Hematopoietic multipotent progenitor cell treated with erythropoietin and hydrocortisone succinate and interleukin-3 and kit ligand, for 6 days (in vitro differentiated cells): ENCODE measurements at places on chromosomes 5 and 9.

DNA sequence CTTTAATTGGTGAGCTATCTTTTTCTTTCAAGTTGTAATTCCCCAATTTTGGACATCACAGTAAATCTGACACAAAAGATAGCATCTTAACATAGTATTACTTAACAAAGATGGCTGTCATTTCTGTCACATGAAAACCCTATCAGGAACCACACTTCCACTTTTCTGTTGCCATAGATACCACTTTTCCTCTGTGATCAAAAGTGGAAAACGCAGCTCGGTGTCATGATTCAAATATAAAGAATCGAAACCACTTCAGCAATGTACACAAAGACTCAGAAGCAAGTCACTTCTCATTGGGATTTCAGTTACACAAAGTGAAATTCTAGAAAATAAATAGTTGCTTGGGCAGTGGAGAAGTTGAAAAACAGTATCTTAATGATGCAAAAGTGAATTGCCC lies 524.9 kb upstream of the ITGA1 start:
- DNase-seq: no peak

DNA sequence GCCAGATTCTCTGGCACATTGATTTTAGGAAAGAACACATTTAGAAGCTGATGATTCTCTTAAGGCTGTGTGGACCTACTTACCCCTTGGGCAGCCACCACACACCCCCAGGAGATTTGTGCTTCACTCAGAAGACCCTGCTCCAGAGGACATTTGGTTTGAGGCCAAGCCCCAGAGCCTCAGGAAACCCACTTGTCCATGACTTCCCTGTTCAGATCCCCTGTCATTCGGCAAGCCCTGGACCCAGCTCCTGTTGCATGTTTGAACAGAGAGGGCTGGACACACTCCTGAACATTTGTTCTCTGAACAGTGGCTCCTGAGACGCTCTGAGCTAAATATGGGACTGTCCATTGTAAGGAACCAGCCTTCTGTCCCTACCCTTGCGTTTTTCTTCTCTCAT lies 82.1 kb downstream of the AMBP start:
- DNase-seq: no peak

DNA sequence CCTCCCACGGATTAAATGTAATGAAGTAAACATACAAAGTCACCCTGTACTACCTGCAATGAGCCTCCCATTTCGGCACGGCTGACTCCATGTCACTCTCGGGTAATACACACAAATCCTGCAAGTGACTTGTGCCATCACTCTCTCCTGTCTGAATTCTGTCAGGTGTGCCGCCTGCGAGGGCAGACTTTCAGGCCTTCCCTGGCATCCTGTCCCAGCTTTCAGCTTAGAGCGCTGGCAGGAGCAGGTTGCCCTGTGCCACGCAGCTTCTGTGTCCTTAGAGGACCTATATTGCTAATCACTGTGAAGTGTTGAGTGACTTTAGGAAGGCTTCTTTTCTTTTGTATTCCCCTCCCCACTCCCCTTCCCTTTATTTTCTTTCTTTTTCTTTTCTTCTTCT lies 25.8 kb upstream of the S1PR3 start:
- no peak for DNase-seq

DNA sequence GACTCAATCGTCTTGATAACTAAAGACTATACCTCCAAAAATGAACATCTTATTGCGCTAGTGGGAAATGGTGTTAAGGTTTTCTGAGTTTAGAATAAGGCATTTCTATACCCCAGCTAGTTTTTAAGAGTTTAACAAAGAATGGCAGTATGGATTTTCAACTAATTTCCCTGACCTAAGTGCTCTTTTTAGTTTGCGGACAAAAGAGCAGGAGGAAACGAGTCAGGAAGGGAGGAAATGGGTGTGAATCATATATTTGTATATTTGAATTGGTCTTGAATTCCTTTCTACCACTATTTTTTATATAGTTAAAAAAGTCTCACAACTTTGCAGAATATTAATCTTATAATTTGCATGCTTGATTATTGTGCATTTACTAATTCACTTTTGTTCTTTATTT lies 516.3 kb upstream of the ZNF608 start:
- no peak for DNase-seq

GRCh38 chr5:89435347-89435746 lies 552.4 kb upstream of the MEF2C start:
- no peak for DNase-seq

- peak; percentile 69 for DNase-seq
Measured at GRCh38 chr5:151047814-151048425, 27.5 kb downstream of the GPX3 start.

- DNase-seq: no peak
Measured at GRCh38 chr5:151030056-151030336, 9.6 kb downstream of the GPX3 start.

DNA sequence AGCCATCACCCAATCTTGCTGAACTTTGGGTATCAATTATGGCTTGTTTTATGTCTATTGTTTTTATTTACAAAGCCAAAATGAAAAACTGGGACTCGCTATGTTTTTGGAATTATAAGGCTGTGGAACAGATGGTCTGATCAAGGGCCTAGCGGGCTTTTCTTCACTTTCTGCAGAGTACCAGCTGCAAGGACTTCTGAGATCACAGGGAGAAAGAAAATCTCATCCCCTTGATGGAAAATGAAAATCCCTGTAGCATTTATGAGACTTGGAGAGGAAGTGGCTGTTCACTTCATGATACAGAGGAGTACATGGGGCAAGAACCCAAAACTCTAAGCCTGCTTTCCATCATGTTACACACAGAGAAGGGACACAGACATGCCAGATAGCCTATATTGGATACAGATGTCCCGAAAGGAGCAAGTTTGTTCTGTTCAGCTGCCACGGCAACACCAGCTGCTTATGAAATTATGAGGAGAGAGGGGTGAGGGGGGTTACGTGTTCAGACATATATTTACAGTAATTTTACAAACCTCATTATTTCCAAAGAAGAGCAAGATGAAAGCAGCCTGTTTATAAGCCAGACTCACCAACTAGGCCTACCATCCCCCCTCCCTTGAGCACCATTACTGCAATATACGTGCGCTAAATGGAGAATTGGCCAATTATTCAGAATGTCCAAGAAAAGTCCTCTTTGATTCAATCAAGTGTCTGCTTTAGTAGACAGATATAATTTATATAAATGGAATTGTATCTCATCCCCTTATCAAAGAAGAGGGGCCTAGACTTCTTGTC lies 220.0 kb downstream of the MARCHF11 start:
- DNase-seq: no peak

DNA sequence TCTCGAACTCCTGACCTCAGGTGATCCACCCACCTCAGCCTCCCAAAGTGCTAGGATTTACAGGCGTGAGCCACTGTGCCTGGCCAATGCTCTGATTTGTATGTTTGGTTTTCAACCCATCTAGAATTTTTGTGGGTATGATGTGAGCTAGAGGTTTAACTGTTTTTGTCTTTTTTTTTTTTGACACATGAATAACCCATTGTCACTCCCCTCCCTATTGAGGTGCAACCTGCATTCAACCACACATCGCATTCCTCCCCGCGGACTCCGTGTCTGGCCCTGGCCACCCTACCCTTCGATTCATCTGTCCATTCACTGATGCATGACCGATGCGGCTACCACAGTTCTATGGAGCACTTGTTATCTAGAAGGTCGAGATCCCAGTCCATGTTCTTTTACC lies 9.5 kb upstream of the FAM163B start:
- no peak for DNase-seq

DNA sequence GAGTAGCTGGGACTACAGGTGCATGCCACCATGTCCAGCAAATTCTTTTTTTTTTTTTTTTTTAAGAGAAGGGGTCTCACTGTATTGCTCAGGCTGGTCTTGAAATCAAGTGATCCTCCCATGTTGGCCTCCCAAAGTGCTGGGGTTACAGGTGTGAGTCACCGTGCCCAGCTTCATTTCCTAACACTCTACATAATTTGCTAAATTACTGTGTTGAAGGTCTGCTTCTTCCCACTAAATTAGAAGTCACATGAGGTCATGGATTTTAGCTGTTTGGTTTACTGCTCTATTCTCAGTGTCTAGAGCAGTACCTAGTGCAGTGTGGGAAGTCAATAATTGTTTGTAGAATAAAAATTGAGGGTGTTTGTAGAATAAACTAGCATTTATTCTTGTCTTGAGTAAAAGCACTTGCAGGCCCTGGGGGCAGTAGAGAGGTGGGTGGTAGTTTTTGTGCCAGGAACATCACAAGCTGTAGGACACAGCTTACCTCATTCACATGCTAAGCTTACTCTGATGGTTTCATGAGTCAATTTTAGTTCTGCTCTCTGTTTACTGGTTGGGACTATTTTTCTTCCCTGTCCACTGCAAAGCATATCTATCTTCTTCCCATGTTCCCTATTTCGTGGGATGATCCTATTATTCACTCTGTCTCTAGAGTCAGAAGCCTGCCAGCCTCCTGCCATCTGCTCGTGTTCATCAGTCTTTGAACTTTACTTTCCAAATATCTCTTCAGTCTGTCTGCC lies 7.0 kb downstream of the TEX48 start:
- DNase-seq: no peak

- DNase-seq: peak; percentile 72
Measured at GRCh38 chr5:66653325-66653724, 57.1 kb downstream of the MAST4 start.

DNA sequence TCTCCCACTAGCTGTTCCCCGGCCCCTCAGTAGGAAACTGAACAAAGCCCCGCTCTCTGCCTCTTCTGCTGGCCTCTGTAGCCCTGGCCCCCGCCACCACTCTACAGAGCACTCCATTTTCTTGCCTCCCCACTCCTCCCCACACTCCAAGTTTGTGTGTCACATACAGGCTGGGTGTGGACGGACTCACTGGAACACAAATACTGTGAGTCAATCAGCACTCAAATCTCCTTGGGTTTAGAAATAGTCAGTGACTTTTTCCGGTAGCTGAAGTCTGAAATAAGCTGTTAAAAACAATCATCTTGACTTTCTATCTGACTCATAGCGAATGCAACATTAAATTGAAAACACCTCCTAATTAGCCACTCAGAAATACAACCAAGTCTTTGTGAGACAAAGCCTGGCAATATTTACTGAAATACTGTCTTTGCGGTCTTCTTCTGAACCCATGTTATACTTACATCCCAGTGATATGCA lies 122.5 kb downstream of the LHFPL2 start:
- DNase-seq: no peak

- DNase-seq: no peak
Measured at GRCh38 chr5:14967166-14967565, 95.6 kb upstream of the ANKH start.

DNA sequence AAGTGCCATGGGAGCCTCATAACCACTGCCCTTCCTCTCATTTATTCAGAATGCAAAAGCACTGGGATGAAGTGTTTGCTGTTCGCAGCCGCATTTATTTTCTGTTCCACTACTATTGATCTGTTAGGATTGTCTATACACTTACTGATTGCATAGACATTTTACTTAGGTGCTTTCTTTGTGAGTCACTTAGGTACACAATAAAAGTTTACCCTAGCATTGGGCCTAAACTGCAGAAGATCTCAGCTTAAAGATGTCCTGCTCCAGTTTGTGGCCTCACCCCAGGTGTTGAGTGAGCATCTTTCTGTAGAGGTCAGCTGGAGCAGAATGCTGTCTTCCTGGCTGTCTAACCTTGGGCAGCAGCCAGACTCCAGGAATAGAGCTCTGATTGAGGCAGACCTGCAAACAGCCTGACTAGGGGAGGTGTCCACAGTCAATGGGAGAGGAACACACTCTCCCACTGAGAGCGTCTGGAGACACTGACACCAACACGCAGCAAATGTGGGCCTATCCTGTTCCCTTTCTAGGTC lies 54.0 kb downstream of the GPR21 start:
- no peak for DNase-seq

- no peak for DNase-seq
Measured at GRCh38 chr9:128540634-128541360, 11.6 kb upstream of the SPTAN1 start.

DNA sequence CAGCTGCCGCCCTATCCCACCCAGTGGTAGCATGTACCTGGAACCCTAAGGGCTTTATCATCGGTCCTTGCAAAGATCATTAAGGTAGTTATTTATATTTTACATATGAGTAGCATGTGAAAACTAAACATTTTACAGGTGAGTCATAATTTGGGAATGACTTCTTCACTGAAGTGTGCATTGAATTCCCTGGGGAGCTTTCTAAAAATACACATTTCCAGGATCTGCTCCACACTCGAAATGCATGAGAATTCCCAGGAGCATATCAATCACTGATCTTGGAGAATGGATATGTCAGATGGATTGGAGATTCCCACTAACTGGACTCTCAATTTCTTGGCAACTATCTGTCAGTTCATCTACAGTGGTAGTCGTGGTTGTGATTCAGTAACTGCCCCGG lies 717.5 kb downstream of the IRX1 start:
- no peak for DNase-seq

DNA sequence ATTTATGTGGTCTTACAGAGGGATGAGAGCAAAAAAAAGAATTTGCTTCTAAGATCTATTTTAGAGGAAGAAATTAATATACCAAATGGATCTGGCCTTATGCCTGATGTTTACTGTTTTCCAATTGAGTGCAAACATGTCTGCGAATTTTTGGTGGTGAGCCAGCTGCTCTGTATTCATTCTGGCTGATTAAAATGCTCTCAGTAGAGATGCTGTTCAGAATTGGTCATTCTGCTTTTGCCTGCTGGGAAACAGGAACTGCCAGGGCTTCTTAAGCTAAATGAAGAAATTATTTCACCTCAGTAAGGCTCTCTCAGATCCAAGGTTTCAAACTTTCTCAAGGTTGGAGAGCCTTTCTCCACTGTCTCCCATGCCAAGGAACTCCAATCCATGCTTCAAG lies 132.0 kb upstream of the SV2C start:
- DNase-seq: no peak

DNA sequence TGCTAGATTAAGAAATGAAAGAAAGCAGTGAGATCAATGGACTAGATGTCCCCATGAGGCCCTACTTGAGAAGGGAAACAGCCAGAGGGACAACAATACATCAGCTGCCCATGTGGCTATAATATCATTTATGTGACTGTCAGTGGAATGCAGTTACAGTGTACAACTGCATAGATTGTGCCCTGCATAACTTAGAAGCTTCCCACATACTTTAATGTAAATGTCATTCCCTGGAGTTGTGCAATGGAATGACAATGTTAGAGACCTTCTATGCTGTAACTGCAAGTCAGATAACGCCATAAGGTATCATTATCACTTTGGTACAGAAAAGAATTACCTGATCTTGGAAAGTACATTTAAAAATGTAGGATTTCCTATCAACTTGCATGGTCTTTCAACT lies 67.4 kb downstream of the FBN2 start:
- no peak for DNase-seq
